NCI-H2081 treated with DMSO at 0.1 percent for 48 hours (cell line): ENCODE measurements at places on chromosomes 1 and 21.

GRCh38 chr1:20411196-20411980 lies 74.6 kb downstream of the CAMK2N1 start:
- no peak for DNase-seq

DNA sequence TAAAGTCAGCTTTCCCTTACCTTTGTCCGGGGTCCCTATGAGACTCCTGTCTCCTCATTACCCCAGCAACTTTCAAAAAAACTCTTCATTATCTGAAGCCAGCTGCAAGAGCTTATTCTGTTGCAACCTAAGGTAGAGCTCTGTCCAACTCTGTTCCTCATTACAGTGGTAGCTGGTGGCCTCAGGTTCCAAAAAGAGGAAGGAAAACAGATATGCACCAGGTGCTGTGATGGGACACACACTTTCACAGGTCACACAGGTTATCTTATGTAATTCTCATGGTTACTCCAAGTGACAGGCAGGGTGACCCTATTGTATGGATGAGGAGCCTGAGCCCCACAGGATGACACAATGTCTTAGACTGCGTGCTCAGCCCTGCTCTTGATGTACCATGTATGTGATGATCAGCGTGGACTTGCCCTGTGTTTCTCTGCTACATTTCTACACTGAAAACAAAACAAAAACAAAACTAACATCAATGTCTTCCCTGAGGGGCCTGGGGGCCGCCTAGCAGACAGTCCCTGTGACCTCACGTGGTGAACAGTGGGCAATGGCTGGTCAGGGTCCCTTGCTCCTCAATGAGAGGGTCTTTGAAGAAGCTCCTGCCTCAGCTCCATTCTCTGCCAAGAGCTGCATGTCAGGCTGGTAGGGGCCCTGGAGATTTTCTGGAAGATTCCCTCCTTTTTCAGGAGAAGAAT lies 9.7 kb upstream of the TENT5C start:
- no peak for DNase-seq

DNA sequence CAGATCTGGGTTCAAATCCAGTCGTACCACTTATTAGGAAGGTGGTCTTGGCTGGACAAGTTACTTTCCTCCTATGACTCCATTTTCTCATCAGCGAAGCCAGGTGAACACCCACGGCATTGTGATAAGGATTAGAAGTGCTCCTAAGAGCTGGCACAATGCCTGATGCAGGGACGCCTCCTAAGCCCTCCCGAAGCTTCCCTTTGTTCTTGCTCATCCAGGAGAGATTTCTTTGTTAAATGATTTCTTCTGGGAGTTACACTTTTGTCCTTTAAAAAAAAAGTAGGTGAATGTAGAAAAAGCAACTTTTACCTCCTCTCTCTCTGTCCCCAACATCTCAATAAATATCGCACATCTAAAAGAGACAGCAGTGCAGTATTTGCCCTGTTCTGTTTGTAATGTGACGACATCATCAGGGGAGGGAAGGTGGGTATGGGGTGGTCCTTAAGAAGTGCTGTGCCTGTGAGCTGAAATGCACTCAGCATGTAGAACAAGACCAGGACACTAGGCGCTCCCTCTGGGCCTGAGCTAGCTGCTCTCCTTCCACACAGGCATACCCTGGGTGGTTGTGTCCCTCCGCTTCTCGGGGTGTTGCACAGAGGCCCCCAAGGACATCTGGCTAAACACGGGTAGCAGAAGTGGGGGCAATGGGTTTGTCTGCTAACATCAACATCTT lies 43.9 kb downstream of the SUSD4 start:
- DNase-seq = no peak

DNA sequence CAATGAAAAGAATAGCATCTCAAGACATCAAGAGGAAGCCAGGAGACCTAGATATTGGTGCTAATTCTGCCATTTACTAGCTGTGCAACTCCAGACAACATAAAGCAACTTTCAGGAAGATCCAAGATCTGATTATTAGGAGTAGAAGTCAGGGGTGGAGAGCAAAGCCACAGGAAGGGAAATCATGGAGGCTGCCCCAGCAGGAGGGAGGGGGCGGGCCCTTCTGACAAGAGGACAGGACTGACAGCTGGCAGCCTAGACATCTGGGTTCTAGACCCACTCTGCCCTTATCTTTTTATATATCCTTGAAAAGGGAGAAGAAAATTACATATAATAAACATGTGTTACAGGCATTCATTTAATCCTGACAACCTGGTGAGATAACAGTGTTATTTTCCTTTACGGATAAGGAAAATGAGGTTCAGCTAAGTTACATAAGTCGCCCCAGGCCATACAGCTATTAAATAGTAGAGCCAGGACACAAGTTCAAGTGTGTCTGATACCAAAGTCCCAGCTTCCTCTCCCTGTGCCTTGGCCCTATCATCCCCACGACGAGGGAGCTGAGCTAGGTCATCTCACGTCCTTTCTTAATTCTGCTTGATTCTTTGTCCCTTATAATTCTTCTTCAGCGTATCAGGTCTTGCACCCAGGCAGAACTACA lies 46.6 kb downstream of the ARHGEF11 start:
- DNase-seq = no peak

DNA sequence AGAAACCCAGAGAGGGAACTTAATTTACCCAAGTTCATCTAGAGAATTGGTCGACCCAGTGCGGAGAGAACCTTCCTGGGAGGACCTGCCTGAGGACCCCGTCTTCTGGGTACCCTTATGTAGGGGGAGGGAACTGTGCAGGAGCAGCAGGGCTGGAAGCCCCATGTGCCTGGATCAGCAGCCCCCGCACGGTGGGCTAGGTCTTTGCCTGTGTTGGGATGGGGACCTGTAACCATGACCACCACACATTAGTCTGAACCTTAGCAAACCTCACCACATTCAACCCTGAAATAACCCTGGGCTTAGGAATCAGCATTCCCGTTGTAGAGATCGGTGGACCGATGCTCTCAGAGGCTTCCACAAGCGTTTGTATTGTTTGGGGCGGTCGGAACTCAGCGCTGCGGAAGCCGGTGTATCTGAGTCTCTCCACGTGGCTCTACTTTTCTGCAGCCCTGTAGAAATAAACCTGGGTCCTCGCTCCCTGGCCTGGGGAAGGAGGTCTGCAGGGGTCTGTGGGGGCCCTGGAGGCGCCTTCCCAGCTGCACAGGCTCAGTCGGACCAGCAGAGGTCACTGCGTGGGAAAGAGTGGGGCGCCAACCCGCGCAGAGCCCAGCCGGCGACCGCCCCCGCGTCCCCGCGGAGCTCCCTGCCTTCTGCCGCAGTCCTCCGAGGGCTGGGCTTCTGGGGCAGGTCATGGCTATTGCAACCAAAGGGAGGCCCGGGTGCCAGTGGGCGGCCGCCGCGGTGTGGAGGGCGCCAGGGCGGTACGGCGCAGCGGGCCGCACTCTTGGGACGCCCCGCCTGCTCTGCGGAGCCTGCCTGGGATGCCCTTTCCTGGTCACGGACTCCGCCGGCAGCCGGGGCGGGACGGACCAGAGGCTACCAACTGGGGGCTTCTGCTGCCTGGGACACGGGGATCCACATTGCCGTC lies 36.2 kb upstream of the KCNA10 start:
- DNase-seq = no peak

GRCh38 chr1:67346982-67347381 lies 39.3 kb downstream of the IL12RB2 start:
- no peak for DNase-seq

GRCh38 chr1:39453603-39454002 lies 37.8 kb upstream of the BMP8A start:
- DNase-seq = no peak

- DNase-seq = no peak
Measured at GRCh38 chr1:6208723-6209660, 3.1 kb downstream of the RNF207 start.

- DNase-seq = no peak
Measured at GRCh38 chr1:62904856-62905225, 120.9 kb downstream of the ATG4C start.

DNA sequence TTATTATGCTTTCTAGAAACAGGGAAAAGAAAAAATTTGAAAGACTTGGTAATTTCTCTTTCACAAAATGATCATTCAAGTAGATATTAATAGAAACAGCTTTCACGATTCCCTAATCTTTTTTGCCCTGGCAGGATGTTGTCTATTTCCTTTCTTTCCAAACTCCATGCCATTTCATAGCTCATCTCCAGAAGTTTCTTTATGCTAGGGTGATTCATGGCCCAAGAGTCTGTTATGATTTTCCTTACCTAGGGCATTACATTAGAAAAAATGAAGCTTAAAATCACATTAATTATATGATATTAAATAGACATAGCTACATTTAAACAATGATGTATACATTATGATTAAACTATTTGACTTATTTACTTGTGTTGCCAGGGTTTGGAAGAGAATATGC lies 762.1 kb downstream of the LTN1 start:
- DNase-seq = no peak

DNA sequence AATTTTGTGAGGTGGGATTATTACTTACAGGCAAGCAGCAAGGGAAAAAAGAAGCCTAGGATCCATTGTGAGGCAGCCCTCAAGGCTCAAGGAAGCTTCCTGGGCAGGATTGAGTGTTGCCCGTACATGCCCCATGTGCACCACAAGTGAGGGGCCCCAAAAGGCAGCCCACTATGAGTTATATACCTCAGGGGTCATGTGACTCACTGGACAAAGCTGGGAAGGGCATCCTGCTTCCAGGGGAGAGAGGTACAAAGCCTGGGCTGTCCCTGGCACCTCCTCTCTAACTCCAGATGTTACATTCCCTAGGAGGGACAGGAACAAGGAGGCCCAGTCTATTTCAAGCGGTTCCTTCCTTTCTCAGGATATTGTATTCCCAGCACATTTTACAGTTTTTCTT lies 34.0 kb upstream of the CD1D start:
- no peak for DNase-seq

DNA sequence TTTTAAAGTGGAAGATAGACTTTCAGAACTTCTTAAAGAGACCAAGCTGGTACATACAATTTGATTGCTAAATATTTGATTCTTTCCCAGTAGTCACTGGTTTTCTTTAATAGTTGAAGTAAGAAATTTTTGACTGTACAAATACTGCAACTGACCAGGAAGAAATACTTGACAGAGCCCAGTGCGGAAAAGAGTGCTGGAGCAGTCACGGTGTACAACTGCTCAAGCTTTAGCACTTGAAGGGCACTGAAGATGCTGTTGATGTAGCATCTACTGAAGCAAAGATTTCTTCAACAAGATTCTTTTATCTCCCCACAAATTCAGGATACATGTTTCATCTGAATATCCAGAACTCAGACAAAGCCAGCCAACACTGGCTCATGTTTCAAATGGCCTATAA lies 41.5 kb downstream of the SLC35F3 start:
- DNase-seq = no peak

GRCh38 chr1:200908191-200908868 lies 13.6 kb downstream of the INAVA start:
- no peak for DNase-seq
